NCI-H2029 (cell line): ENCODE measurements at places on chromosomes 5 and 9.

- no peak for DNase-seq
Observed at GRCh38 chr5:57509501-57510260, 27.1 kb upstream of the ACTBL2 start.

- DNase-seq: peak; percentile 3
Observed at GRCh38 chr5:94433397-94434163, 184.8 kb downstream of the KIAA0825 start.

GRCh38 chr9:96185518-96186156, 116.3 kb downstream of the HSD17B3 start:
- DNase-seq: no peak

DNA sequence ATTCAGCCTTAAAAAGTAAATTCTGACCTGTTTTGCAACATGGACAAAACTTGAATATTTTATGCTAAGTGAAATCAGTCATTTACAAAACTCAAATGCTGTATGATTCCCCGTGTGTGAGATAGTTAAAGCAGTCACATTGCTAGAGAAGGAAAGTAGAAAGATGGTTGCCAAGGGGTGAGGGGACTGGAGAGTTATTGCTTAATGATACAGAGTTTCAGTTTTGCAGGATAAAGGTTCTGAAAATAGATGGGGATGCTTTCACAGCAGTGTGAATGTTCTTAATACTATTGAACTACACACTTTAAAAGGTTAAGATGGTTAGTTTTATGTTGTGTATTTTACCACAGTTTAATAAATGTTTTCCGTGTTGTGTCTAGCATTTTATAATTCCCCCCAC, 51.2 kb downstream of the SGCD start:
- no peak for DNase-seq

DNA sequence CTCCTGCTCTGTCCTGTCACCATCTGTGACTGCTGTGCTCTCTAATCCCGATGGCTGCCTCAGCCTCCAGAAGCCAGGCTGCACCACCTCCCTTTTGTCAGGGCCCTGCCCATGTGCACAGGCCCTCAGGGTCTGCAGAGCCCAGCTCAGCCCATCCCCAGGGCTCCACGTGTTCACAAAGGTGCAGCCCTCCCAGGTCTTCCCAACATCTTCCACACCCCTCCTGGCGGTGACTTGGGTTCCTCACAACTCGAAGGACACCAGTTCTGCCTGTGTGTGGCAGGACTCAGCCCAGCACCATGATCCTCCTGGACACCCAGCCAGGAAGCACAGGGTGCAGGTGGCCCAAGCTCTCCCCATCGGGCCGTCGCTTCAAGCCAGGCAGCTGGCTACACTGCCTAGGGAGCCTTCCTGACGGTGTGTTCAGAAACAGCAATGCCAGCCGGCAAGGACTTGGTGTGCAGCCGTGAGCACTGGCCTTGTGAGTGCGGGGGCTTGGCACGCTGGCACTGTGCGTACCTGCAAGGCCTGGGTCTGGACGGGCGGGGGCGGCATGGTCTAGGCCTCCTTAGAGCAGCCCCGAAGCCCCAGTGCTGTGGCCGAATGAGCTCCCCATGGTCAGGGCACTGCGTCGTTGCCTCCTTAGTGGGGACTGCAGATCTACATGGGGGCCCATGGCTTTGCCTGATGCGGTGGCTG, 96.1 kb downstream of the MRPL36 start:
- no peak for DNase-seq

DNA sequence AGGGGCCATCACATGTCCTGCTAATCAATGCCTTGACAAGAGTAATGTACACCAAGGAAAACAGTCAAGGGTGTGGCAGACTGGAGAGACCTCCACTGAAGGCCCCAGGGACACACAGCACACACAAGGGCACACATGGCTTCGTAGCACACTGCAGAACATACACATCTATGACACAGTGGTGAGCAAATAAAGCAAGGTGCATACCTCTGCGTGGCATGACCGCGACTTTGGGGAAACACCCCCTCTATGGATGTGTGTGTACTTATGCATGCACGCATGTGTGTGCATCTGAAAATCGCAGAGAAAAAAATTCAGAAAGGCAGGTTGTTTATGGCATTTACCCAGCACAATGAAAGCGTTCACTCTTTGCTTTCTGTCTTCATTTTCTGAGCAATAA, 20.5 kb downstream of the SEMA4D start:
- no peak for DNase-seq

DNA sequence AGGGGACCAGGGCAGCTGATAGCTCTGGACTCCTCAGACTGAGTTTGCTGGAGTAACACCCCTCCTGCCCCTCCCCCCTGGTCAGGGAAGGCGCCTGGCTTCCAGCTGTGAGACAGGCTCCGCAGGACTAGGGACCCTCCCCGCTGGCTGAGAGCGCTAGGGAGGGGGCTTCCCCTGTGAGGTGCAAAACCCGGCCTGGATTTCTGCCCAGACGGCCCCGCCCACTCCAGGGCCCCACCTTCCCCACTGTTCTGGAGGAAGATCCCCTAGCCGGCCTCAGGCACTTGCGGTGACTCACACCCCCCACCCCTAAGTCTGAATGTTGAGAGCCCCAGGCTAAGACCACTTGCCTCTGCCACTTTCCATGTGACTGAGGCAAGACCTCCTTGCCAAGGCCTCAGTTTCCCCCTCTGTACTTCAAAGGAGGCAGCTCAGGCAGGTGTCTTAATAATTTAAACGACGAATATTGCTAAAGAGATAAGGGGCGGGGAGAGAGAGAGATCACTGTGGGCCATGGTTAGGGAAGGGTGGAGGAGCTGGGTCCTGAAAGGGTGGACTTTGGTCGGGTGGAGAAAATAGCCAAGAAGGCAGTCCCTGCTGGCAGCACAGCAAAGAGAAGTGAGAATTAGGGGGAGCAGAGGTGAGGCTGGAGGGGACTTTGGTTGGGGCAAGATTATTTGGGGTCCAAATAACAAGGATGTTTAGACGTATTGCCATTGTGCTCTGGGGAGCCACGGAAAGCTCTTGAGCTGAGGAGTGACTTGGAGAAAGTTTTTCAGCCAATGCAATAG, 1.0 kb upstream of the DAB2IP start:
- no peak for DNase-seq
